ENCODE measurements at places on chromosomes 1 and 21.

DNA sequence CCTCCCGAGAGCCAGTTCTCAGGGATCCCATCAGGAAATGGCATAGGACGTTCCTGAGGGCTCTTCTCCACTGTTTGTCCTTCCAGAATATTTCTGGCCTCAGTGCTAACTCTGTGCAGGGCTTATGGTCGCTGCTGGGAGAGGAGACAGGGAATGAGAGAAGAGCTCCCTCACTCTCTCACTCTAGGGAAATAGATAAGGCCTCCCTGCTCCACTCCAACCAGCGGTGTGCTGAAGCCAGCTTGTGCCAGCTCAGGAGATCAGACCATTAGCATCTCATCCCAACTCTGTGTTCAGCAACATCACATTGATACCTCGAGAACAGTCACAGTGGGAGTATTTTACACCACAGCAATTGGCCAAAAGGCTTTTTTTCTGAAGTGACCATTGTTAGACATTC is 49.2 kb upstream of the ZC3H12A start:
- no peak overlapping the region for H3K27ac ChIP-seq
- H3K4me3 ChIP-seq = no peak overlapping the region
- DNase-seq = no peak

DNA sequence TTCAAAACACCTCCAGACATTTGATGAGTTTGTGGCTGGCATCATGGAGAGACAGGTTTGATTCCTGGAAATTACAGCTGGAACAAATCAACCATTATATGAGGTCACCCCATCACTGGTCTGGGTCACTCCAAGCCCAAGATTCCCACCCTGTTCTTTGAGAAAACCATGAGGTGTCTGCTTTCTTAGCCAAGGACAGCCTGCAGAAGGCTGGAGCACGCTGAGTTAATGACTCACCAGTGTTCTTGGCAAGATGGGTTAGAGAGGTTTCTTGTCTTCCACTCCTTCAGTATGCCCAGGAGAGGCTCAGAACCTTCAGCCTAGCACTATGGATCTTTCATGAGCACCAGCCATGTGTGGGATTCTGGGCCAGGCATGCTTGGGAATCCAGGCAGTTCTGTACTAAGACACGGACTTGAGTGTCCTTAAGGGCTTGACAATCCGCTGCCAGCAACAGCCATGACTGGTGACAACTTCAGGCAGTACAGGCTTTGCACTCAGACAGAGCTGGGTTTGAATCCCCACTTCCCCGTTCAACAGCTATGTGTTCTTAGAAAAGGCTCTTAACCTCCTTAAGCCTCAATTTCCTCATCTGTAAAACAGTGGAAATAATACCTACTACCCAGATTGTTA is 43.9 kb downstream of the GRHL3 start:
- H3K36me3 ChIP-seq = peaks cover 6% of the 10 kb centered on the region
- peaks cover 14% of the 10 kb centered on the region for H3K4me1 ChIP-seq
- peaks cover 7% of the 10 kb centered on the region for H3K27me3 ChIP-seq
- DNase-seq = peak; percentile 73

DNA sequence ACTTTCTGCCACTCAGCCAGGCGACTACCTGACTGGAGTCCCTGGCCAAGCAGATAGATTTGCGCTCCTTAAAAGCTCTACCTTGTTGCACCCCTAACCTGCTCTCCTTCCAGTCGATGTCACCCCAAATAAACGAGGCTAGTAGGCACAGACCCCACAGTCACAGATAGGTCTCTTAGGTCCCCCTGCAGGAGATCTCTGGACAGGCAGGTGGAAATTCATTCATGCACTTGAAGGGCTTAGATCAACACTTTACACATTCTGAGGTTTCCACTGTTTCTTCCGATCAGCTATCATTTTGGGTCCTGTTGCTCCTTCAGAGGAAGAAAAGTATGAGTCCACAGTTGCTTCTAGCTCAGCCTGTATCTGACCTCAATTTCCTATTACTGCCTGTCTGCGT is 272.6 kb upstream of the FMN2 start:
- H3K4me3 ChIP-seq = no peak overlapping the region
- H3K27me3 ChIP-seq = no peaks in the 10 kb centered on the region
- peaks cover 10% of the 10 kb centered on the region for H3K4me1 ChIP-seq
- no peak for DNase-seq

GRCh38 chr1:37556712-37557196 is at the start of gene DNALI1:
Gene DNALI1, plus strand, starts transcription at chr1:37556940. Its CDS starts 55 bp downstream, at chr1:37556995.
- peak within 1 kb of the TSS; percentile 75 for H3K4me3 ChIP-seq
- peak; percentile 92 for DNase-seq
- peaks cover 13% of the 10 kb centered on the region for H3K36me3 ChIP-seq

DNA sequence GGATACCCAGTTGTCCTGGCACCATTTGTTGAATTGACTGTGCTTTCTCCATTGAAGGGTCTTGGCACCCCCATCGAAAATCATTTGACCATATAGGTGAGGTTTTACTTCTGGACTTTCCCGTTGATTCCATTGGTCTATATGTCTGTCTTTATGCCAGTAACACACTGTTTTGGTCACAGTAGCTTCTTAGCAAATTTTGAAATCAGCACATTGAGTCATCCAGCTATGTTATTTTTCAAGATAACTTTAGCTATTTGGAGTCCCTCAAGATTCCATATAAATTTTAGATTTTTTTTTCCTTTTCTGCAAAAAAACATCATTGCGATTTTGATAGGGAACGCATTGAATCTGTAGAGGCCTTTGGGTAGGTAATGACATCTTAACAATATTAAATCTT is 235.6 kb downstream of the SMYD3 start:
- H3K4me3 ChIP-seq = no peak overlapping the region
- DNase-seq = no peak
- H3K27ac ChIP-seq = no peak overlapping the region
- peaks cover 2% of the 10 kb centered on the region for H3K4me1 ChIP-seq
- H3K27me3 ChIP-seq = no peaks in the 10 kb centered on the region

GRCh38 chr1:32007591-32007940 is 6.1 kb upstream of the KHDRBS1 start:
- no peak overlapping the region for H3K27ac ChIP-seq
- H3K4me1 ChIP-seq = peaks cover 2% of the 10 kb centered on the region
- no peak overlapping the region for H3K4me3 ChIP-seq
- H3K27me3 ChIP-seq = no peaks in the 10 kb centered on the region
- DNase-seq = no peak

GRCh38 chr1:163076446-163076845 is 7.3 kb downstream of the RGS4 start:
- no peaks in the 10 kb centered on the region for H3K27me3 ChIP-seq
- peaks cover 2% of the 10 kb centered on the region for H3K4me1 ChIP-seq
- H3K36me3 ChIP-seq = peaks cover 46% of the 10 kb centered on the region
- H3K4me3 ChIP-seq = no peak overlapping the region
- no peak for DNase-seq

Data from mesenchymal stem cell (in vitro differentiated cells and primary cell).